ENCODE measurements at places on chromosomes 3 and 15.

DNA sequence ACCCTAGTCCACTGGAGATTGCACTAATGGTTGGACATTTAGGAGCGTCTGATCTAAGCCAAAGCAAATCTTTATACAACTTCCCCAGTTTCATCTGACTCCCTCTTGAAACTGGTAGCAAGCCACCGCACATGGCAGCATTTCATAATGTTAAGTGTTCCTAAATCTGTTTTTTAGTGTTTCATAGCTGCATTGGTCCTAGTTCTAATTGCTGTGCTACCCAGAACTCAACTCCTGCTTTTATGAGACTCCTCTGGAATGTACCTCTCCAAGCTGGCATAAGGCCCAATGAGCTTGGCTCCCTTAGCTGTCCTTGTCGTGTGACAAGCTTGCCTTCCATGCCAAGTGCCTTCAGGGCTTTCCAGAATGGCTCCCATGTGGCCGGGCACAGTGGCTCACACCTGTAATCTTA is 65.3 kb upstream of the FLNB start:
- no peak for DNase-seq

GRCh38 chr15:96703794-96704550 is 373.5 kb downstream of the NR2F2 start:
- DNase-seq = no peak

DNA sequence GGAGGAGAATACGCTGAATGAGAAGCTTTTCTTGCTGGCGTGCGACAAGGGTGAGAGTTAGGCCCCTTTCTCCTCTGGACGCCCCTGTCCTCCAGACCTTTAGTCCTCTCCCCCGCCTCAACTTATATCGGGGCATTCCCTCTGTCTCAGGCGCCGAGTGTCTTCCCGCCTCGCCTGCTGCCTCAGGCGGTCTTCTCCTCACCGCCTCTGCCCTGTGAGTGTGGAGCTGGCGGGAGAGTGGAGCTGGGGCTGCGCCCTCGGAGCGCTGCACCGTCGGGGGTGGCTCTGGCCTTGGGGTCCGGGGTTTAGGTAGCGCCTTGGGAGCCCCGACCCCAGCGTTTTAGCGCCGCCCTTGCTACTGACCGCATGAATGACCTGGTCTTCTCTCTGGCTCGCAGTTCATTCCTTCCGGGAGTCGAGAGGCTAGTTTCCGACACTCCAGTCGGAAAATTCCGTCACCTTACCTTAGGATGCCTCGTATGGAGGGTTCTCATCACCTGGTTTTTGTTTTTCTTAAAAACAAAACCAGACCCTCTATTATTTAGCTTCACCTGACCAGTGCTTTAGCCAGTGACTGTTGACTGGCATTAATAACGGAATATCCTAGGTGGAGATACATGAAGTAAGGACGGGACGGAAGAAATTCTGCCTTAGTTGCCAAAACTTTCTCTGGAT is 985 bp downstream of the TRPC1 start:
- no peak for DNase-seq

DNA sequence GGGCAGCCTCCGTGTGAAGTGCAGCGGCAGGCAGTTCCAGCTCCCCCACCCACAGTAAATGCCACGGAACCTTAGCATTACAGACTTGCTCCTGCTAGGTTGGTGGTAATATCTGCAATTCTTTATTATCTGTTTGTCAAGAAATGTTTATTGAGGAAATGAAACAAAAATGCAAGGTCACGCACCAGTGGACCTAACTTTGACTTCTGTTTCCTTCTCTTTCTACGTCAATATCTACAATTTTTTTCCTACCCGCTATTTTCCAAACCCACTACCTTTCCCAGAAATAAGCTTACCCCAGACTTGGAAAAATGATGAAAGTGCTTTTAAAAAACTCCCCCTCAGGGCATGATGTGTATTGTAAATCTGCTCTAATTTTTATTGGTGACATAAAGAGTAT is 18.9 kb downstream of the ILDR1 start:
- DNase-seq = no peak

GRCh38 chr3:127431066-127431465 is 143.2 kb upstream of the PRR20G start:
- DNase-seq = no peak

GRCh38 chr3:143119974-143120715 is 574 bp downstream of the CHST2 start:
- DNase-seq = no peak

DNA sequence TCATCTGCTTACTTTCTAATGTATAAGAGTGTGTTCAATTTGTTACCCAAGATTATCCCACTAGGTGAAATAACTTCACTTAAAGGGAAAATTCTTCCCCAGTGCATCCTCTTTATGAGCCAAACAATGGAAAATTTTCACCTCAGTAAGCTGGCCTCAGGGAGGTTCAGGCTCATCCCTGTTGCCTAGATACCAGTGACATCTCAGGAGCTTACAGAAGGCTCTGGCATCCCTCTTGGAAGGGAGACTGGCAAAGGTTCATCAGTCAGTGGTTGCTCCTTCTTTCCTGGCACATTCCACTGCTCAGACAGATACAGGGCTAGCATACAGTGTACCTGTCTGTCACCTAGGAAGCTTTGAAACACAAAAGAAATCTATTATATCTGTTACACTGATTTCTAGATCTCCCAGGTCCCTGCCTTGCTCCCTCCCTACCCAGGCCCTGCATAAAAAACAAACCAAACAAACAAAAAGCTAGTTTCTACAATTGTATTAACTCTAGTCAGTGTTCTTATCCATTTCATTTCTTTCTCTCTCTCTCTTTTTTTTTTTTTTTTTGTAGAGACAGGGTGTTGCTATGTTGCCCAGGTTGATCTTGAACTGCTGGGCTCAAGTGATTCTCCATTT is 1.7 kb downstream of the IP6K2 start:
- no peak for DNase-seq

- DNase-seq = no peak
Observed at GRCh38 chr15:78353093-78353492, 12.9 kb downstream of the CRABP1 start.

DNA sequence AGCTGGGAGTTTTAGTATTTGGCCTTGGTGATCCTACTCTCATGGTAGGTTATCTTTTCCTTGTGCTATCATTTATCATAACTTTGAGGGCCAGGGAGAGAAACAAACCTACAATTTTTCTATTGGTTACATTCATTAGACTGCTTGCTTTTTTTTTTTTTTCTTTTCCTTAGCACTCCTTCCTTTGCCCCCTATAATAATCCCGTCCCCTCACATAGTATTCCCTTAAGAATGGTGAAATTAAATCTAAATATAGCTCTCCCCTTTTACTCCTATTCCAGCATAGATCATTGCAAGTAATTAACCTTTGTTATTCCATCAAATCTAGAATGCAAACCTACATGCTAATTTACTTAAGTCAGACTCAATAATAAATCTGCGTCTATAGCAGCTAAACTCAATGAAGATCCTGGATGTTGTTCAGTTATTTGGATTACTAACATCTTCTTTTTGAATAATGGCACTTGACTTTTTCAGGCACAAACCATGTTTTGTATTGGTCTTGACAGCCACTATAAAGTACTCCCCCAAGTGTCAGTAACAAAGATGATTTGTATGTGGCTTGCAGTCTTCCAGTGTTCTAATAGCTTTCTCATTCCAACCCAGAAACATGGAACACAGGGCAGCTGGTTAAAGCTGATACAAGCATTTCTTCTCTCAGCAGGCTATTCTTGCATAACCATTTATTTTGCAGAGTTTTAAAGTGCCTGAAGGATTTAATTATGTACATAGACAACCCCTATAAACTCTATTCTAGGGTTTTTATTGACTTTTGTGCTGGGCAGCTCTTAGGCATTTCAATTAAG is 420.6 kb downstream of the MECOM start:
- no peak for DNase-seq

DNA sequence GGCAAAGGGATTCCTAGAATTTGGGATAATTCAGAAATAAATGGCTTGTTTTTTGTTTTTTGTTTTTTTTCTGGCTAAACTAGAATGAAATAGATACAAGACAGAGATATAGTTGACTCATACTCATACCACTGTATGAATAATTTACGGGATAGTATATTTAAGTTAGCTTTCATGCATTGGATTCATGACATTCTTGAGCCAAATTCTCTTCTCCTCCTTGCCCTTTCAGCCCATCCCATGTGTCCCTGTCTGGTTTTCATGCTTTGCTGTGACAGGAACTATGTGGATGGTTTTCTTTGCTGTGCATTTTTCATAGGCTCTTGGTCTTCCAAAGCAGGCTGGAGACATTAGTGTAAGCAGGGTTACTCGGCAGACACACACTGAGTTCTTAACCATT is 66.6 kb upstream of the UMPS start:
- DNase-seq = no peak

- DNase-seq = no peak
Observed at GRCh38 chr15:101027920-101028319, 108.8 kb downstream of the LRRK1 start.
